ENCODE measurements at places on chromosomes 7 and 10. TPM values are rescaled to one million over a fixed set of nuclear protein-coding genes. Genes with fewer than 3 reads are reported as not detected.
A peak's percentile ranks its signal among the peaks of the same experiment; 100 is the strongest.

DNA sequence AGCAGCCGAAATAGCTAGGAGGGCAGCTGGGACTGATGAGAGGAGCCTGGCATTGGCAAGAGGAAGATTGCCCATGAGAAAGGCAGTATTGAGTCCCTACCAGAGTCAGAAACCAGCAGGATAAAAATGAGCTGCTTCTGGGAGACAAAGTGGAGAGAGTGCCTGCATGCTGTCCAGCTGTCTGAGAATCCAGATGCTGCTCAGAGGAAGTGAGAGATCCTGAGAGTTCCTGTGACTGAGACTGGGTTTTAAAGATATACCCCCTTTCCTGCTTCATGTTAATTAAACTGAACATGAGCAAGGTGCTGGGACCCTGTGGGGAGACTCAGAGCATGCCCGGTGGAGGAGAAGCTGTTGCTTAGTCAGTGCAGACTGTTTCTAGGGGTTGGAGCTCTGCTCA, 107.5 kb downstream of the KIF20B start:
- H3K4me1 ChIP-seq = peaks cover 8% of the 10 kb centered on the region
- H3K4me3 ChIP-seq = no peak overlapping the region
- no peak for DNase-seq
- H3K27me3 ChIP-seq = no peaks in the 10 kb centered on the region

GRCh38 chr7:137538361-137538762, 194.8 kb upstream of the PTN start:
- peaks cover 2% of the 10 kb centered on the region for H3K27me3 ChIP-seq
- no peak for DNase-seq
- no peak overlapping the region for H3K27ac ChIP-seq
- H3K4me1 ChIP-seq = no peaks in the 10 kb centered on the region

The TWIST1 gene
- 2.4 TPM for total RNA-seq

- H3K36me3 ChIP-seq = no peaks in the 10 kb centered on the region
- H3K4me3 ChIP-seq = no peak overlapping the region
- no peaks in the 10 kb centered on the region for H3K4me1 ChIP-seq
- no peak for DNase-seq
- no peaks in the 10 kb centered on the region for H3K27me3 ChIP-seq
Observed at GRCh38 chr10:61785473-61786105, 115.9 kb upstream of the ARID5B start.

The AEBP1 gene
- total RNA-seq = 22.2 TPM

The DYDC2 gene
- total RNA-seq = not detected

DNA sequence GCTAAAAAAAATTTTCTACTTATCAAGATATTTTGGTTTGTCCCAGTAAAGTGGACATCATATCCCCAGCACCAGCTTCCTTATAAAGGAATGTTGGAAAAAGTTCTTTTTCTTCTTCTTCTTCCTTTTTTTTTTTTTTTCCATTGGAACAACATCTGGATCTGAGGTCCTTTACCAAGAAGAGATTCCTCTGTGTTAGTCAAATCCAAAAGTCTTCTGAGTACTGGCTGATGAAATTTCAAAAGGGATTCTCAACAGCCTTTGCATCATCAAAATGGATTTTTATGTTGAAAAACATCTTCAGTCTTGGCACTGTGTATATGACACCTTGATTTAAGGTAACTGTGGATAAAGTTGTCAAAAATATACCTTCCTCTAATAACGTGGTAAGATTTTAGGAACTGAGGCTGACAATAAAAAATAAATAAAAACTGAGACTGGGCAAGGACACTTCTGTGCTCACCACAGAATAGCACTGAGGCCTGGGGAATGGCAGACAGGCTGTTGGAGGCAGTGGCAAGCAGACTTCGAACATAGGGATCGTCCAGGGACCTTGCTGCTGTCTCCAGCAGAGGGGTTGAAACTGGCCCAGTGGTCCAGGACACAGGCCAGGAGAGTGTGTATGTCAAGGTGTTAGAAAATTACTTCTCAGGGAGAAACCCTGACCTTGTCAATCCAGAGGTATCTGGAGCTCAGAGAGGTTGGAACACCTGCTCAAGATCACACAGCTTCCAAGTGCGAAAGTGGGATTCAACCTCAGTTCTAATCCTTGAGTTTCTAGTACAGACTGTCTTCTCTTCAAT, 130.4 kb downstream of the PTPN20 start:
- no peak overlapping the region for H3K27ac ChIP-seq
- DNase-seq = no peak
- H3K4me1 ChIP-seq = no peaks in the 10 kb centered on the region
- no peak overlapping the region for H3K4me3 ChIP-seq
- H3K27me3 ChIP-seq = peaks cover 5% of the 10 kb centered on the region
- no peaks in the 10 kb centered on the region for H3K36me3 ChIP-seq

The EIF3B gene
- 125 TPM for total RNA-seq

- H3K27ac ChIP-seq = no peak overlapping the region
- H3K4me3 ChIP-seq = no peak overlapping the region
- no peak for DNase-seq
- H3K4me1 ChIP-seq = peaks cover 7% of the 10 kb centered on the region
- H3K27me3 ChIP-seq = no peaks in the 10 kb centered on the region
- H3K36me3 ChIP-seq = no peaks in the 10 kb centered on the region
Observed at GRCh38 chr7:133011746-133012145, 70.1 kb downstream of the CHCHD3 start.

The MARVELD1 gene
- total RNA-seq = 21.0 TPM

The ANKRD1 gene
- 0.82 TPM for total RNA-seq

- no peak for DNase-seq
- H3K27ac ChIP-seq = no peak overlapping the region
- H3K27me3 ChIP-seq = no peaks in the 10 kb centered on the region
- H3K36me3 ChIP-seq = peaks cover 26% of the 10 kb centered on the region
Observed at GRCh38 chr10:123392182-123392963, 238.2 kb downstream of the BUB3 start.

- no peak overlapping the region for H3K27ac ChIP-seq
- H3K36me3 ChIP-seq = no peaks in the 10 kb centered on the region
- no peak overlapping the region for H3K4me3 ChIP-seq
- H3K27me3 ChIP-seq = no peaks in the 10 kb centered on the region
- no peak for DNase-seq
- peaks cover 20% of the 10 kb centered on the region for H3K4me1 ChIP-seq
Observed at GRCh38 chr7:69739931-69740431, 141.7 kb downstream of the AUTS2 start.

GRCh38 chr10:16417341-16417740, 19.5 kb upstream of the PTER start:
- DNase-seq = no peak
- H3K27ac ChIP-seq = no peak overlapping the region
- peaks cover 8% of the 10 kb centered on the region for H3K4me1 ChIP-seq
- no peak overlapping the region for H3K4me3 ChIP-seq

DNA sequence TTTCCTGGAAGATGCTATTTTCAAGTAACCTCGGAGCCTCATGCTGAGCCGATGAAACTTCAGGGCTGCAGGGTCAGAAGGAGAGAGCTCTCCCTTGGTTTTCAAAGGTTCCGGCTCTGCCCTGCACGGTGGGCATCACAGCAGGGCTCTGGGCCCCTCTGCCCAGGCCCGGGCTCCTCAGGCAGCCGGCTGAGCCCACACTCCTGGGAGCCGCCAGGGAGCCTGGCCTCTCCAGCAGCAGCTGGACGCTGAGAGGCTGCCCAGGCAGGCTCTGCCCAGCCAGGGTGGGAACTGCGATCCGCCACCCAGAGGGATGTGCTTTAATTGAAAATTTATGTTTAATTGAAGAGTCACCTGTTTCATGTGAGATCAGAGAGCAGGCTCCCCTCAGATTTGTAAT, 97.5 kb upstream of the MGMT start:
- DNase-seq = no peak
- H3K4me3 ChIP-seq = no peak overlapping the region
- H3K36me3 ChIP-seq = no peaks in the 10 kb centered on the region
- H3K4me1 ChIP-seq = no peaks in the 10 kb centered on the region
- no peak overlapping the region for H3K27ac ChIP-seq

- no peaks in the 10 kb centered on the region for H3K4me1 ChIP-seq
- H3K4me3 ChIP-seq = no peak overlapping the region
- H3K36me3 ChIP-seq = peaks cover 4% of the 10 kb centered on the region
Observed at GRCh38 chr10:133445751-133446708, 7.7 kb upstream of the SCART1 start.

GRCh38 chr10:119333146-119333792, 125.9 kb downstream of the GRK5 start:
- peaks cover 58% of the 10 kb centered on the region for H3K36me3 ChIP-seq
- no peak for DNase-seq
- H3K4me1 ChIP-seq = peaks cover 50% of the 10 kb centered on the region
- peaks cover 27% of the 10 kb centered on the region for H3K27me3 ChIP-seq
- no peak overlapping the region for H3K27ac ChIP-seq
- no peak overlapping the region for H3K4me3 ChIP-seq

The CNNM1 gene
- total RNA-seq = 0.08 TPM

DNA sequence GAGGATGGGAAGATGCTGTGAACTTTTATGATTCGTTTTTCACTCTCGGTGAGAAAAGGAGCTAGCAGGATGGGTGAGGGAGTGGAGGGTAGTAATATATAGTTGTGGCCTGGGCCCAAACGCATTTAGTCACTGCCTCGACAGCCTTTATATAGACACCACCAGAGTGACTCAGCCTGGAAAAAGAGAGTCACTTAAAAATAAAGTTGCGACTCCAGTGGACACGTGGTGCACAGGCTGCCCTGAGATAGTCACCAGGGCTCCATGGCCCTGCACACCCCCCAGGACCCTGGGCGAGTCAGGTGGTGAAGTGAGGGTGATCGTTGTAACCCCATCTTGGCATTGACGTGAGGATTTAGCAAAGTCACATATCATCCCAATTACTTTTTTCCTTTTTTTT, 106.7 kb downstream of the CUX1 start:
- peaks cover 7% of the 10 kb centered on the region for H3K27me3 ChIP-seq
- peaks cover 8% of the 10 kb centered on the region for H3K36me3 ChIP-seq
- DNase-seq = no peak
- no peak overlapping the region for H3K4me3 ChIP-seq
- H3K4me1 ChIP-seq = no peaks in the 10 kb centered on the region
- H3K27ac ChIP-seq = no peak overlapping the region

The PIK3CG gene
- 2.4 TPM for total RNA-seq

GRCh38 chr10:68121852-68122251, 12.6 kb downstream of the MYPN start:
- H3K27ac ChIP-seq = no peak overlapping the region
- no peaks in the 10 kb centered on the region for H3K36me3 ChIP-seq
- no peaks in the 10 kb centered on the region for H3K27me3 ChIP-seq
- H3K4me1 ChIP-seq = no peaks in the 10 kb centered on the region
- no peak for DNase-seq
- no peak overlapping the region for H3K4me3 ChIP-seq

GRCh38 chr7:92547579-92547978, 19.0 kb downstream of the RBM48 start:
- peaks cover 4% of the 10 kb centered on the region for H3K36me3 ChIP-seq
- no peak overlapping the region for H3K4me3 ChIP-seq
- H3K27ac ChIP-seq = no peak overlapping the region
- H3K4me1 ChIP-seq = no peaks in the 10 kb centered on the region
- peaks cover under 1% of the 10 kb centered on the region for H3K27me3 ChIP-seq

The TSPAN13 gene
- 82.0 TPM for total RNA-seq

GRCh38 chr10:63197344-63198092, 64.4 kb downstream of the NRBF2 start:
- peaks cover 7% of the 10 kb centered on the region for H3K36me3 ChIP-seq
- no peak overlapping the region for H3K4me3 ChIP-seq
- no peak for DNase-seq
- H3K27me3 ChIP-seq = no peaks in the 10 kb centered on the region

DNA sequence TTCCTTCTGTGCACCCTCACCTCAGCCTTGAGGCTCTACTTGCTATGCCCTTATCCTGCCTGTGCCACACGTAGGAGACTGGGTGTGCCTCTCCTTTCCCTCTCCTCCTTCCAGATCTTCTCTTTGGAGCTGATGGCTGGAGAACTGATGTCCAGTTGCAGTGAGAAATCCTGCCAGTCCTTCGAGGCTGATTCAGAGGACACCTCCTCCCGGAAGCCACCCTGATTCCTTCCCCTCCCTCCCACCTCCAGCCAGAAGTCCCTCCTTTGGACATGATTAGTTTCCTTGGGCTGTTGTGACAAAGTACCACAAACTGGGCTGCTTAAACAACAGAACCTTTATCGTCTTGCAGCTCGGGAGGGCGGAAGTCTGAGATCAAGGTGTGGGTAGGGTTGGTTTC, 161.5 kb downstream of the LYZL1 start:
- peaks cover 5% of the 10 kb centered on the region for H3K36me3 ChIP-seq
- H3K4me3 ChIP-seq = no peak overlapping the region
- peaks cover 6% of the 10 kb centered on the region for H3K27me3 ChIP-seq

- H3K36me3 ChIP-seq = peaks cover 12% of the 10 kb centered on the region
- peaks cover 29% of the 10 kb centered on the region for H3K4me1 ChIP-seq
- H3K4me3 ChIP-seq = no peak overlapping the region
- H3K27ac ChIP-seq = no peak overlapping the region
Observed at GRCh38 chr10:102785818-102786217, 42.1 kb downstream of the WBP1L start.

- H3K36me3 ChIP-seq = peaks cover 18% of the 10 kb centered on the region
- H3K27me3 ChIP-seq = peaks cover 2% of the 10 kb centered on the region
- DNase-seq = no peak
- H3K4me3 ChIP-seq = no peak overlapping the region
- H3K27ac ChIP-seq = no peak overlapping the region
Observed at GRCh38 chr7:55478700-55479099, 93.6 kb downstream of the VOPP1 start.

GRCh38 chr7:128405471-128406313, 4.1 kb downstream of the IMPDH1 start:
- peak; percentile 30 for DNase-seq
- H3K27ac ChIP-seq = no peak overlapping the region

- DNase-seq = no peak
- H3K4me1 ChIP-seq = peaks cover 4% of the 10 kb centered on the region
- H3K27ac ChIP-seq = no peak overlapping the region
- no peaks in the 10 kb centered on the region for H3K36me3 ChIP-seq
- H3K4me3 ChIP-seq = no peak overlapping the region
Observed at GRCh38 chr10:130036296-130037065, 72.4 kb upstream of the EBF3 start.

DNA sequence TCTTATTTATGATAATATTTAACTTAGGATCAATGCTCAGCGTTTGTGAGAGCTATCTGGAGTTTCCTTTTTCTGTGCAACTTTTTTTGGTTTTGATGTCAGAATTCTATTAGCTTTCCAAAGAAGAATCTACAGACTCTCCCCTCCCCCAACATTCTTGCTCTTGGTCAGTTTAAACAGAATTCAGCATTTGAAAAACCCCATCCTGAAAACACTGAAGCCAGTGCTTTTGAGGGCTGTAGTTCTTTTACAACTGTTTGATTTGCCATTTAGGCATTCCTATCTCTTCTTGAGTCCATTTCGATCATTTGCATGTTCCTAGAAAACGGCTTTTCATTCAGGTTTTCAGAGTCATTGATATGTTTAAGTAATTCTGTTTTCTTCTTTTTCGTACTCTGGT, 15.6 kb upstream of the CXCL12 start:
- H3K4me3 ChIP-seq = no peak overlapping the region
- no peaks in the 10 kb centered on the region for H3K36me3 ChIP-seq
- peaks cover 10% of the 10 kb centered on the region for H3K27me3 ChIP-seq
- no peak for DNase-seq

GRCh38 chr10:44935201-44935965, 24.2 kb upstream of the RASSF4 start:
- H3K36me3 ChIP-seq = peaks cover 4% of the 10 kb centered on the region
- peaks cover 5% of the 10 kb centered on the region for H3K4me1 ChIP-seq
- DNase-seq = no peak
- H3K27me3 ChIP-seq = peaks cover 2% of the 10 kb centered on the region

GRCh38 chr7:129840757-129841156, 112.0 kb downstream of the UBE2H start:
- H3K4me3 ChIP-seq = no peak overlapping the region
- DNase-seq = no peak
- no peak overlapping the region for H3K27ac ChIP-seq

GRCh38 chr7:54888067-54888733, 129.2 kb upstream of the SEC61G start:
- H3K4me1 ChIP-seq = peaks cover 4% of the 10 kb centered on the region
- peak overlapping the region; percentile 40 for H3K4me3 ChIP-seq
- peak; percentile 12 for DNase-seq
- no peak overlapping the region for H3K27ac ChIP-seq
- no peaks in the 10 kb centered on the region for H3K36me3 ChIP-seq
- H3K27me3 ChIP-seq = peaks cover 3% of the 10 kb centered on the region
